ENCODE measurements at places on chromosomes 4 and X. TPM values are rescaled to one million over a fixed set of nuclear protein-coding genes. Genes with fewer than 3 reads are reported as not detected.

GRCh38 chrX:101368800-101369199, 17.2 kb downstream of the BTK start:
- H3K4me1 ChIP-seq: no peaks in the 10 kb centered on the region
- no peak overlapping the region for H3K27ac ChIP-seq
- peaks cover 7% of the 10 kb centered on the region for H3K27me3 ChIP-seq

Gene CTAG2
- not detected for total RNA-seq

GRCh38 chr4:142671516-142671915, 174.6 kb downstream of the INPP4B start:
- H3K4me1 ChIP-seq: no peaks in the 10 kb centered on the region
- no peak overlapping the region for H3K4me3 ChIP-seq
- H3K27ac ChIP-seq: no peak overlapping the region
- DNase-seq: no peak
- H3K36me3 ChIP-seq: no peaks in the 10 kb centered on the region

DNA sequence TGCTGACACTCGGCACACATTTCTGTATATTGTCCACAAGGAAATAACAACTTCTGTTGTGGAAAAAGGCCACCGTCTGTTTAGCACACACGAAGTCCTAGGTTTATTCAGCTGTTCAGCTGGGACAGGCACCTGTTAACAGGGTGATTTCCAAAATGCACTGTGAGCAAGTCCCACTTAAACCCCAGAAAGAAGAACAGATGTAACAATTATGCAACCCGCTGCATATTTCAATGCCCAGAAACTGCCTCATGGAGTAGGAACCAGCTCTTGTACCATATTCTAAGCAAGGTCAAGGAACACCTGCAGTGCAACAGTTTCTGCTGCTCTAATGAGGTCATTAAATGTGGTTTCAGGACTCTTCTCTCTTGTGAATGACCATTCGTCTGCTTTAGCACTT, 77.1 kb downstream of the GEMIN8 start:
- H3K36me3 ChIP-seq: no peaks in the 10 kb centered on the region
- no peak overlapping the region for H3K4me3 ChIP-seq

DNA sequence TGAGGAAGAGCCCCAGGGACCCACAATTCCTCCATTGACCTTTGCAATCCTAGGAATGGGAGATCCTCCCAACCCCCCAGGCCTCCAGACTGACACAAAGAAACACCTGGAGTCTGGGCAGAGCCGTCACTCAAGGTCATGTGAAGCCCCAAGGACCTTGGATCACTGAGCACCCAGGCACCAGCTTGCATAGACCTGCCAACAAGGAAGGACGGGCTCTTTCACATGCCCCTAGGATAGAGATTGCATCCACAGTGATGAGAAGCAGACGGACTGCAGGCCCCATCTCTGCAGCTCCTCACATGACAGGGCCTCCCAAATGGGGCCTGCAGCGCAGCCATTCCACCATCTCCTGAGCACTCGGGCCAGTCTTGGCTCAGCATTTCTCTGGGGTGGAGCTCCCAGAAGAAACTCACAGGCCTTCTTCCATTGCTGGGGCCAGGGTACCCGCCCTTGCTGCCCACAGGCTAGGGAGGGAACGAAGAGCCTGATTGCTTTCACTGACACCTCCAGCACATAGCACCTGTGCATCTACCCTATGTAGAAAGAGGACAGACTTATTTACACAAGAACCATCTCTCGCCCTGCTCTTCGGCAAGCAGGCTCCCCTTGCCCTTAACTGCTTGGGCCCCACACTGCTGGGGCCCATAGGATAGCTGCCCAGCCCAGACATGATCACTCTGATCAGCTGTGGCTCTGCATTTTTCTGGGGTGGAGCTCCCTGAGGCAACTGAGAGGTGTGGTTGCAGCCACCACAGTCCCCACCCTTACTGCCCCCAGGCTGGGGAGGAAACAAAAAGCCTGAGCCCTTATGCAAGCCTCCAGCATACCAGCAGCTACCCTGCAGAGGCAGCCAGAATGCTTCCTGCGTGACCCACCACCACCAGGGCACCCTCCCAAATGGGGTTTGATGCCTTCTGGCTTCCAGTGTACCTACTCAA, 185.7 kb upstream of the ZCCHC13 start:
- no peaks in the 10 kb centered on the region for H3K27me3 ChIP-seq
- no peaks in the 10 kb centered on the region for H3K36me3 ChIP-seq
- no peak overlapping the region for H3K27ac ChIP-seq
- DNase-seq: no peak

- peaks cover 2% of the 10 kb centered on the region for H3K27me3 ChIP-seq
- no peak for DNase-seq
- no peaks in the 10 kb centered on the region for H3K4me1 ChIP-seq
- no peak overlapping the region for H3K27ac ChIP-seq
- H3K4me3 ChIP-seq: no peak overlapping the region
Observed at GRCh38 chr4:140874056-140874455, 117.9 kb upstream of the TBC1D9 start.

- H3K27me3 ChIP-seq: no peaks in the 10 kb centered on the region
- H3K27ac ChIP-seq: no peak overlapping the region
- no peaks in the 10 kb centered on the region for H3K4me1 ChIP-seq
- H3K4me3 ChIP-seq: no peak overlapping the region
- no peak for DNase-seq
- H3K36me3 ChIP-seq: no peaks in the 10 kb centered on the region
Observed at GRCh38 chr4:113212613-113213012, 163.2 kb downstream of the ANK2 start.

Gene APLN
- 1.1 TPM for total RNA-seq

GRCh38 chr4:996030-996996, 3.1 kb upstream of the SLC26A1 start:
- no peaks in the 10 kb centered on the region for H3K27me3 ChIP-seq
- H3K36me3 ChIP-seq: no peaks in the 10 kb centered on the region
- H3K4me3 ChIP-seq: no peak overlapping the region
- peaks cover 18% of the 10 kb centered on the region for H3K4me1 ChIP-seq

Gene SORBS2
- 8.4 TPM for total RNA-seq

Gene CXCL3
- 0.23 TPM for total RNA-seq

DNA sequence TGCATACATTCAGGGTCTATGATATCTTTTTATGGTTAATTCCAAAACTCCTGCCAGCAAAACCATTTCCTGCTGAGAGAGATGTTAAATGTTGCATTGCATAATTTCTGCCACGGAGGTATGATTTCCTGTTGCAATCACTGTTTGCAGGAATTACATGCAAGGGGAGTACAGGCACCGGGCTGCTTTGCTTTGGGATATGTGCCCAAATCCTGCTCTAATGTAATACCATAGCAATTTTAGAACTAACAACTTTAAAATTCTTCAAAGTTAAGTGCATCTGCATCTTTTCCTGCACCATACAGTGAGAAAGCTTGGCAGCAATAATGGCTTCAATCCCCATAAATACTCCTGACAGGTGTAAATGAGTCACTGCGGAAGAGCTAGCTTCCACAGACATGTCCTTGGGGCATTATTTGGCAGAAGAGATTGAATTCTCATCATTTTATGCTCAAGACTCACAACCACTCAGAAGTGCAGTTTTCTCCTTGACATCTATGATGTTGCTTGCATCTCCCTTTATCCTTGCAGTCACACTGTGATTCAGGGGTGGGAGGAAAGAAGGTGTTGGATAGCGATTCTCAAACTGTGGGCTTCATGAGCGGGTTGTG, 29.6 kb downstream of the TRIM2 start:
- H3K27ac ChIP-seq: no peak overlapping the region
- no peak overlapping the region for H3K4me3 ChIP-seq
- no peaks in the 10 kb centered on the region for H3K27me3 ChIP-seq
- H3K4me1 ChIP-seq: peaks cover 13% of the 10 kb centered on the region
- no peaks in the 10 kb centered on the region for H3K36me3 ChIP-seq

DNA sequence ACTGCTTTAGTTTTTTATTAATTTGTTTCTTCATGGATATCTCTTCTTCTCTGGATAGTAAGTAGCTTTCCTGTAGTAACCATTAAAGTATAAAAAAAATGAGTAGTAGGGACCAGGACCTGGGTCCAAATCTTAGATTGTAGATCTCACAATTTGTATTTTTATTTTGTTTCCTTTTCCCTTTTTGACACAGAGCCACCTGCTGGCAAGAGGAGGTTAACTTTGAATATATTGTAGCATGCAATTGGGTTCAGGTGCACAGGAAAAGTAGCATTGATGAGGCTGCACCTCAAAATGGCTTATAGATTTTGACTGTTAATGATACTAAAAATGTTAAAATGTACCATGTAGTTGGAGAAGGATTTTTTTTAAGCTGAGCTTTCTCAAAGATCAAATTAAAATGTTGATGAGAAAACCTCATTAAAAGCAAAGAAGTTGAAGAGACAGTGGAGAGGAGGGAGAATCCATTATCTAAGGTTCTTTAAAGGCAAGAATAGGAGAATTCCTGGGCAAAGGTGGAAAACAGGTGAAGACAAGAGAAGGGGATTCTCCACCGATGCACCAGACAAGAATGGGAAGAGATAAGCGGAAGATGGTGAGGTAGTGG, 48.3 kb upstream of the HPGDS start:
- 0 out of 2 replicates have a peak, but pooled peaks cover 2% of the 10 kb centered on the region for H3K27me3 ChIP-seq
- H3K4me3 ChIP-seq: no peak overlapping the region
- no peaks in the 10 kb centered on the region for H3K4me1 ChIP-seq
- H3K27ac ChIP-seq: no peak overlapping the region

DNA sequence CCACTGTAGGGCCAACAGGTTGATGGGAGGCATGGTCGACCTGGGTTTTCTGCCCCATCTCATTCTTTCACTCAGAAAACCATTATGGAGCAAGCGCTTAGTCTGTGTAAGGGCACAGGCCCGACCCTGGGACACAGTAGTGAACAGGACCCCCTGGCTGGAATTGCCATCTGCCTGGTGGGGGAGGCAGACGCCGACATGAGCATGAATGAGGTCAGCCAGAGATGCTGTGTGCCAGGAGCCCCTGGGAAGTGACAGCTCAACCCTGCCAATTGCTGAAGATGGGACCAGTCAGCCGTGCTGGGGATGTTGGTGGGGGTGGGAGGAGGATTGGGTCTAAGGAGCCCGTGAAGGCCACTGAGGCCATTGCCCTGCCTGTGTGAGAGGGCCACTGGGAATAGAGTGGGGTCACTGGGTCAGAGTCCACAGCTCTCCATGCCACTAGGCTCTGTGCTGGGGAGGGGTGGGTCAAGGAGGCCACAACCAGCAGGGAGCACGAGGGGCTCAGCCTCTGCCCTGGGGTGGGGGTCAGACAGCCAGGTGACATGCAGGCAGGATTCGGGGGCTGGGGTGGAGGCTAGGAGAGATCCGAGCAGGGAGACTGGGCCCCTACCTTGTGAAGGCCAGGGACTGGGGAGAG, 31.0 kb downstream of the ZNF185 start:
- H3K27ac ChIP-seq: no peak overlapping the region
- DNase-seq: no peak
- no peaks in the 10 kb centered on the region for H3K27me3 ChIP-seq

Gene HS3ST1
- total RNA-seq: 0.21 TPM

DNA sequence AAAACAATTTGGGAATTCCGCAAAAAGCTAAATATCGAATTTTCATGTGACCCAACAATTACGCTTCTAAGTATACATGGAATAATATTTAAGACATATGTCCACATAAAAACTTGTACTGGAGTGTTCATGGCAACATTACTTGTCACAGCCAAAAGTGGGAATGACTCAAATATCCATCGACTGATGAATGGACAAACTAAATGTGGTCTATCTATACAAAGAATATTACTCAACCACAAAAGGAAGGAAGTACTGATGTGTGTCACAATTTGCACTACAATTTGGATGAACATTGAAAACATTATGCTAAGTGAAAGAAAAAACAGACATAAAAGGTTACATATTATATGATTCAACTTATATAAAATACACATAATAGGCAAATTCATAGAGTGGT, 71.9 kb downstream of the AFF2 start:
- H3K27me3 ChIP-seq: no peaks in the 10 kb centered on the region
- no peak overlapping the region for H3K4me3 ChIP-seq
- H3K27ac ChIP-seq: no peak overlapping the region
- no peaks in the 10 kb centered on the region for H3K4me1 ChIP-seq

- no peak overlapping the region for H3K27ac ChIP-seq
- no peaks in the 10 kb centered on the region for H3K36me3 ChIP-seq
- H3K4me1 ChIP-seq: no peaks in the 10 kb centered on the region
- H3K27me3 ChIP-seq: no peaks in the 10 kb centered on the region
- DNase-seq: no peak
- no peak overlapping the region for H3K4me3 ChIP-seq
Observed at GRCh38 chr4:96164814-96165351, 325.0 kb downstream of the PDHA2 start.

DNA sequence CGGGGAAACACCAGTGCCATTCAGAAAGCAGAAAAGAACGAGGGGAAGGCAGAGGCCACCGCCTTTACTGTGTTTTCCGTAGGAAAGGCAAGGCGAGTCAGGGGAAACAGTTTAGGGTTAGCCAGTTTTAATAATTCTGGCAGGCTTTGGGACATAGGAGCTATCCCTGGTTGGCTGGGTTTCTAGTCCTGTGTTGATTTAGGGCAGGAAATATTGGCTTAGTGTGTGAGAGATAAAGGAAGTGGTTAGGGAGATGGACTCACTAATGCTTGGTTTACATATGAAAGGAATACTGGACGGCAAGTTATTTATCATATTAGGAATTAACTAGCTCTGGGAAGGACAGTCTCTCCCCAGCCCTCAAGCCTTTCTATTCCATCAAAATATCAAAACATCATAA, 53.1 kb downstream of the SYNPO2 start:
- no peaks in the 10 kb centered on the region for H3K4me1 ChIP-seq
- H3K27me3 ChIP-seq: no peaks in the 10 kb centered on the region
- DNase-seq: no peak
- H3K27ac ChIP-seq: no peak overlapping the region
- no peaks in the 10 kb centered on the region for H3K36me3 ChIP-seq

DNA sequence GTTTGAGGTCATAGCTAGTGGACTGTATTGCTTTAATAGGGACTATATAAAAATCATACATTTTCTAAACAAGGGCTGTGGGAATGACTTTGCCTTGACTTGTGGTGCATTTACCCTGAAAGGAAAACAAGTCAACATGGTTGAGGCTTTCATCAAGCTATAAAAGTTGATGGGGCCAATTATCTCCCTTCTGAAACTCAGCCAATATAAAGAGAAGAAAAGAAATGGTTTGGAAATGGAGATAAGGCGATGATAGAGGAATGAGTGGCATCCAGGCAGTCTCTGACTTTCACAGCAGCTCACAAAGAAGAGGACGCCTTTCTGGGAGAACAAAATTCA, 118.7 kb downstream of the SMARCA1 start:
- no peaks in the 10 kb centered on the region for H3K4me1 ChIP-seq
- no peak overlapping the region for H3K4me3 ChIP-seq
- H3K36me3 ChIP-seq: no peaks in the 10 kb centered on the region
- DNase-seq: no peak
- no peaks in the 10 kb centered on the region for H3K27me3 ChIP-seq

GRCh38 chrX:24198101-24198500, 48.6 kb downstream of the ZFX start:
- 0 out of 2 replicates have a peak, but pooled peaks cover 2% of the 10 kb centered on the region for H3K4me1 ChIP-seq
- no peaks in the 10 kb centered on the region for H3K36me3 ChIP-seq
- H3K27me3 ChIP-seq: no peaks in the 10 kb centered on the region
- no peak overlapping the region for H3K27ac ChIP-seq
- H3K4me3 ChIP-seq: no peak overlapping the region
- no peak for DNase-seq

GRCh38 chrX:132171478-132171877, 43.7 kb upstream of the FRMD7 start:
- no peaks in the 10 kb centered on the region for H3K36me3 ChIP-seq
- no peak for DNase-seq
- H3K27ac ChIP-seq: no peak overlapping the region
- no peaks in the 10 kb centered on the region for H3K27me3 ChIP-seq

GRCh38 chr4:162450531-162451035, 286.8 kb upstream of the FSTL5 start:
- no peaks in the 10 kb centered on the region for H3K4me1 ChIP-seq
- DNase-seq: no peak
- no peak overlapping the region for H3K4me3 ChIP-seq
- H3K36me3 ChIP-seq: no peaks in the 10 kb centered on the region
- H3K27ac ChIP-seq: no peak overlapping the region

Gene PAGE5
- not detected for total RNA-seq
